ENCODE measurements at places on chromosomes 16 and 17.
A peak's percentile ranks its signal among the peaks of the same experiment; 100 is the strongest.

DNA sequence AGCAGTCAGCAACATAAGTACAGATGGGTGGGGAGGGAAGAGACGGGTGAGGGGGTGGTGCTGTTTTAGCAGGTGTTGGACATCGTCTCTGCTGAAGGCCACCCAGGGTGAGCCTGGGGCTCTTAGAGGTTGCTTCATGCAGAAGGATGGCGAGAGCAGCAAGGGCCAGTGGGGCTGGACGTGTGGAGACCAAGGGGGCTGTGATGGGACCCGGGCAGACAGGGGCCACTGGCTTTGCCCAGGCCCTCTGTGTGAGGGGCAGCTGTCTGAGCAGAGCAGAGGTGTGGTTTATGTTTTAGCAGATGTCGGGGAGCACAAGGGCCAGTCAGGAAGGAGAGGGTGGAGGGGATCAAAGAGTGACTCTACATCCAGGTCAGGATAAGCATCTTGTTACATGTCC is 4.8 kb downstream of the NARF start:
- no peak for DNase-seq

DNA sequence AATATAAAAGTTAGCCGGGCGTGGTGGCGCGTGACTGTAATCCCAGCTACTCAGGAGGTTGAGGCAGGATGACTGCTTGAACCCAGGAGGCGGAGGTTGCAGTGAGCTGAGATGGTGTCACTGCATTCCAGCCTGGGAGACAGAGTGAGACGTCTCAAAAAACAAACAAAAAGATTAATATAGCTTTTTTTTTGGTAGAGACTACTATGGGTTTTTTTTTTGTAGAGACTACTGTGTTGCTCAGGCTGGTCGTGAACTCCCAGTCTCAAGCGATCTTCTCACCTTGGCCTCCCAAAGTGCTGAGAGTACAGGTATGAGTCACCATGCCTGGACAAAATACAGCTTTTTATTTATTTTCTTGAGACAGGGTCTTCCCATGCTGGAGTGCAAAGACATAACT is 20.2 kb downstream of the ZNRF1 start:
- peak; percentile 10 for DNase-seq

DNA sequence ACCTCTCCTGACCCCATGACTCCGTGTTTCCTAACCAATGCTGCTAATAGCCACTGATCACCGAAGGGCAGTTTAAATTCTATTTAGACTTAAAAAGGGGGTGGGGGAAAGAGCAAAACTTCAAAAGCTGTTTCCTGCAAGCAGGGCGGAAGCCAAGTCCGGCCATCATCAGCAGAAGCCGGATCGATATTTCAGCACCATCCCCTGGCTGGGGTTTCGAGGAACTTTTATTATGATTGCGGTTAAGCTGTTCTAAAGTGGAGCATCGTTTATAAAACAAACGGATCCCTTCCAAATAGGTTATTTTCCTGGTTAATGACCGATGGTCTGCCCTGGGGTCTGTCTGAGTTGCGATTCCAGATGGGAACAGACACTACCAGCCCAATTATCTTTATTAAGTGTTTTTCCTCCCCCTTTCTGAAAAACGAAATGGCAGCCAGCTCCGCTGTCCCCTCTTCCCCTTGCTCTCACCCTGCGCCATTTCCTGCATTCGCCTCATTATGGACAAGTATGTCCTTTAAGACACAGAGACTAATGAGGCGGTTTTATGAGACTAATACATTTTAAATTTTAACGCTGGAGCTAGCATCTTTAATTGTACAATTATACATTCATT is 76.1 kb upstream of the IRX3 start:
- no peak for DNase-seq

- DNase-seq = peak; percentile 41
Observed at GRCh38 chr16:67206838-67207248, 7.9 kb downstream of the ELMO3 start.

GRCh38 chr17:9475101-9475658 is 100.4 kb downstream of the STX8 start:
- DNase-seq = no peak

- DNase-seq = peak; percentile 98
Observed at GRCh38 chr16:88306860-88307545, 75.8 kb upstream of the ZNF469 start.

DNA sequence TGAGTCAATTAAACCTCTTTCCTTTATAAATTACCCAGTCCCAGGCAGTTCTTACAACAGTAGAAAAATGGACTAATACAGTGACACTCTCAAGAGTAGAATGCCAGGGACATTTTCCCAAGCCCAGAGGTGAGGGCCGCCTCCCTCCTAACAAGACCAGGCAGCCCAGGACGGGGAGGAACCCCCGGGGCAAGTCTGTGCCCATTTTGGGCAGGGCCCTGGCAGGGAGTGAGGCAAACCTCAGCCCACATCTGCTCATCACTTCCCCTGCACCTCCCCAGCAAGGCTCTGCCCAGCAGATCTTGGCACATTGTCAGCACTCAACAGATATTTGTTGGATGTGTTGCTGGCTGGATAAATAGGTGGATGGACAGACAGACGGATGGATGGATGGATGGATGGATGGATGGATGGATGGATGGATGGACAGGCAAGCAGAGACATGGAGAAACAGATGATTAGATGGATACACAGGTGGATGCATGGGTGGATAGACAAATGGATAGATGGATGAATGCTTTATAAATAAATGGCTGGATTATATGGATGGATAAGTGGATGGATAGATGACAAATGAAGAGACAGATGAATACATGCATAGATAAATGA is 271.3 kb downstream of the PARN start:
- no peak for DNase-seq

GRCh38 chr17:39812466-39812865 is 51.6 kb downstream of the IKZF3 start:
- DNase-seq = no peak

DNA sequence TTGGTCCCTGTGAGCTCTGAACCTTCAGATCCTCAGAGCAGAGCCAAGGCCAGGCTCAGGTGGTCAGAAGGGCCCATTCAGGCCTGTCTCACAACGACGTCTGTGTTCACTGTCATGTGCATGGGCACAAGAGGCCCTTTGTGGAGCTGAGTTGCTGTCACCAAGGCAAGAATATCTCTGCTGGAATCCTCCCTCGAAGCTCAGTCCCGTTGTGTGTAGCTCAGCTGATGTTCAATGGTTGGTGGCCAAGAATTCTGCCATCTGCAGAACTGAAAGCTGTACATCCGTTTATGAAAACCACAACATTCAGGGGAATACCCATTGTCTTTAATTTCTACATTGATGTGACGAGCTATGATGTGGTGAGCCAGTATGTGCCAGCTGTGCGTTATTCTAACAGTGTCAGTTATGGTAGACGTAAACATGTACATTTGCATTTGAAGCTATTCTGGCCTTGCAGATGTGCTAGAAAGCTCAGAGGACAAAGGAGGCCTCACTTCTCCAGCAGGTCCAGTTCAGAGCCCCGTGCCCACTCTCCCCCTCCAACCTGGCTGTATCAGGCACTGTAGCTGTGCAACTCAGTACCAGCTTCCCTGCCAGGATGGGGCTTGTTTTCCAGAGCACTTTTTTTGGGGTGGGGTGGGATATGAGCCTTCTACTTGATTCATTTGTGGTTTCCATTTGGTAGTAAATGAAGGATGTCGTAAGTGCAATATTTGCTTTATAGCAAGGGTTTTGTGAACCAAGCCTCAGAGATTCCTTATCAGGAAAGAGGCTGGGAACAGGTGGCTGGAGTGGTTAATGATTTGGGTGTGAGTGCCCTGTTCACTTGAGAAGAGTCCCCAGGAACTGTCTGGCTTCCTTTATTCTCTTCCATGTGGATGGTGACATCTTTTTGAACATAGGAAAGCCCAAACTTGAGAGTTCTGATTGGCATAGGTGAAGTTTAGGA is 56.1 kb downstream of the B9D1 start:
- DNase-seq = no peak

- DNase-seq = no peak
Observed at GRCh38 chr16:89786474-89787364, 29.7 kb downstream of the FANCA start.

DNA sequence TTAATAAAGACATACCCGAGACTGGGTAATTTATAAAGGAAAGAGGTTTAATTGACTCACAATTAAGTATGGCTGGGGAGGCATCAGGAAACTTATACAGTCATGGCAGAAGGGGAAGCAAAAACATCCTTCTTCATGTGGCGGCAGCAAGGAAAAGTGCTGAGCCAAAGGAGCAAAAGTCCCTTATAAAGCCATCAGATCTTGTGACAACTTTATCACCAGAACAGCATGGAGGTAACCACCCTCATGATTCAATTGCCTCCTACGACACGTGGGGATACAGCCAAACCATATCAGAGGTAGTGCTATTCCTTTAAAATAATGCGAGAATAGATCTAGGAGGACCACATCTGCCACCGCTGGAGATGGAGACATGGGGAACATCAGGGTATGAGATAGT is 9.0 kb downstream of the C16orf54 start:
- no peak for DNase-seq

DNA sequence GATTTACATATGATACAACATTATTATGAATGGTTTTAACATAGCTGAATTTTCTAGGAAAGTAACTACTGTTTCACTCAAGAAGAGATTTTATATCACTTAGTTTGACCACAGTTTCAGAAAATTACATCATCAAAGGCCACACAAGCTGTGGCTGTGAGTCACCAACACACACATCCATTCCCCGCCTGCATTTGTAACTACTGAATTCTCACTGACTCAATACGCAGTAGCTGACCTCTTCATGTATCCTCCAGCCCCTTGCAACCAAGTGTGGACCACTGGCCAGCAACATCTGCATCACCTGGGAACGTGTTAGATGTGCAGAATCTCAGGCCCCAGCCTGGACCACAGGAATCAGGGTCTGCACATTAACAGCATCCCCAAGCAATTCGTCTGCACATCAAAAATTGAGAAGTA is 197.6 kb downstream of the XYLT1 start:
- peak; percentile 91 for DNase-seq

DNA sequence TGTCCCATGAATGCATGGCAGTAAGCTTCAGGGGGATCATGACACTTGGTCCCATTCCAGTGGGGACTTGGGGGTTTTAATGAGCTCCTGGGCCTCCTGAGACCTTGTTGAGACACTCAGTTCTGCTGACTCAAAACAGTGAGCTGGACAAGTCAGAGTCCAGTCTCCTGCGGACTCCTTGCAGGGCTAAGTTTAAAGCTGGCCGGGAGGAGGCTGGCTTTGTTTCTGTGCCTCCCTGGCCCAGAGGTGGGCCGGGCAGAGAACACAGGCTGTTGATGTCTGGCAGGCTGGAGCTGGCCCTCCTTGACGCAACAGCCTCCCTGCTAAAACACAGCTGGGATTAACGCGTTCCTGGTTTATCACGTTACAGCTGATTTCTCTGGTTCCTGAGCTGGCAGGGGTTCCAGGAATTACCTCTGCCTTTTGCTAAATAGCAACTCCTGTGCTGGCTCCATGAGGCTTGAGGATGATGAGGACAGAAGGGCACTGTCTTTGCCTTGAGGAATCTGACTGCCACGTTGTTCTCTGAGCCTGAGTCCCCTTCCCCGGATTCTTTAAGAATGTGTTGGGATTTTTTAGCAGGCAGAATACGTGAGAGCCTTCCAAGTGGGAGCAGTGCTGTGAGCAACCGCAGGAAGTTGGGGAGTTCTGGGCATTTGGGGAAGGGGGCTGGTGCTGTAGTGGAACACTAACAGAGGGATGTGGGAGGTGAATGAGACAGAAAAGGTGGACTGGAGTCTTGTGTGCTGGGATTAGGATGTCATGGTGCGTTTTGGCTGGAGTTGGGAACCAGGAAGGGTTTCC is 2.0 kb downstream of the GPT2 start:
- DNase-seq = peak; percentile 70

DNA sequence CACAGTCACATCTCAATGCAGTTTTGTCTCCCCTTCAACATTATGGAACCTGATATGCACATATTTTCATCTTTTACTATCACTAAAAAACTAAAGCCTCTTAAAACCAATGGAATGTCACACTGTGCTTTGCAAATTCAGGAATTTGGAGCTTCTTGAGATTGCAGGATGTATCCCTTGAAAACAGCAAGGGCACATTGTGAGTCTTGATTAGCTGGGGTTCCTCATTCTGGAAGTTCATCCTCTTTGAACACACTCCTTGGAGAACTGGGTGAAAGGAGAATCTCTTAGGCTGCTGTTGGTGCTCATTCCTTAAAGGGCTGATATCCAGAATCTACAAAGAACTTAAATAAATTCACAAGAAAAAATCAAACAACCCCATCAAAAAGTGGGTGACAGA is 21.1 kb upstream of the MYOCD start:
- no peak for DNase-seq

- peak; percentile 39 for DNase-seq
Observed at GRCh38 chr16:67942200-67942509, 1.8 kb downstream of the LCAT start.

GRCh38 chr17:28973425-28973824 is 22.1 kb upstream of the PHF12 start:
- DNase-seq = peak; percentile 41

- peak; percentile 34 for DNase-seq
Observed at GRCh38 chr16:4344983-4345835, 5.9 kb downstream of the PAM16 start.

- no peak for DNase-seq
Observed at GRCh38 chr16:19417640-19418039, at the start of gene TMC5. TMC5 (plus strand) TSS chr16:19417883; CDS start chr16:19440039, 22,156 bp downstream.

- DNase-seq = no peak
Observed at GRCh38 chr17:78049609-78050008, 78.9 kb downstream of the TMC6 start.

- peak; percentile 56 for DNase-seq
Observed at GRCh38 chr17:8745586-8746500, 1.2 kb upstream of the CCDC42 start.

DNA sequence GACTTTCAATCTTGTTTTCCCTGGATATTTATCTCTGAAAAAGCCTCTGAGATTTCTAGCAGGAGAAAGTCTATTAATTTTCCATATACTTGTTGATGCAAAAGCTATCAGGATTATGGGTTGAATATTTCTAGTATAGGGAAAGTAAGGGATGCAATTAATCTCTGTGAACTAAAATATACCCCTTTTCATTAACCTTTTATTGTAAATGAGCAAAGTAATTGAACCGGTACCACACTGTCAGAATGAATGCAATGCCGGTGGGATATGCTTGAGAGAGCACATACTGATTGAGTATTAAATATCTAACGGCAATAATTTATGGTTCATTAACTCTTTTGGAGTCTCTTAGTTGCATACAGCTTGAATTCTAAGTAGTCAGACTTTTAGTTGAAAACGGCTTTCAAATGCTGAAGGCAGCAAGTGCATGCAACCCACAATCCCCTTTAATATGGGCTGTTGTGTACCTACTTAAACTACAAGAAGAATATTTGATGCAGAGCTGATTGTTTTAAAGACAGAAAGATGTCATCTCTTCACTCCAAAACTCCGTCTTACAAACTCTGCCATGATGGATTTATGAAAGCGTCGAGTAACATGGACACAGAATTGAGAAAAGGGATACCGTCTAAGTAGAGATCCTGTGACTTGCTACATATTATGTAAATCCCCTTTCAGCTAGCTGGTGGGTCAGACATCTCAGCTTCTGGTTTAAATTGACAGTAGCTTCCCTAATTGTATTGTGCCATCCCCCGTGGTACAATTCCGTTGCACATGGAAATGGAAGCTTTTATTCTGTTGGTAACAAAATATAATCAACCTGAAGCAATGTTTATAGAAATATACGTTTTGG is 141.3 kb upstream of the CDH8 start:
- DNase-seq = no peak

- no peak for DNase-seq
Observed at GRCh38 chr16:54062361-54063278, 224.0 kb downstream of the IRX3 start.

GRCh38 chr16:11665071-11665491 is 3.2 kb upstream of the SNN start:
- no peak for DNase-seq

GRCh38 chr17:43900183-43900857 is 7.0 kb downstream of the MPP2 start:
- peak; percentile 70 for DNase-seq
